ENCODE measurements at places on chromosomes 13 and 19.

GRCh38 chr13:106348075-106348840 is 187.2 kb downstream of the EFNB2 start:
- no peak for DNase-seq

GRCh38 chr13:32840989-32841713 is 175.1 kb upstream of the KL start:
- DNase-seq = peak; percentile 69

DNA sequence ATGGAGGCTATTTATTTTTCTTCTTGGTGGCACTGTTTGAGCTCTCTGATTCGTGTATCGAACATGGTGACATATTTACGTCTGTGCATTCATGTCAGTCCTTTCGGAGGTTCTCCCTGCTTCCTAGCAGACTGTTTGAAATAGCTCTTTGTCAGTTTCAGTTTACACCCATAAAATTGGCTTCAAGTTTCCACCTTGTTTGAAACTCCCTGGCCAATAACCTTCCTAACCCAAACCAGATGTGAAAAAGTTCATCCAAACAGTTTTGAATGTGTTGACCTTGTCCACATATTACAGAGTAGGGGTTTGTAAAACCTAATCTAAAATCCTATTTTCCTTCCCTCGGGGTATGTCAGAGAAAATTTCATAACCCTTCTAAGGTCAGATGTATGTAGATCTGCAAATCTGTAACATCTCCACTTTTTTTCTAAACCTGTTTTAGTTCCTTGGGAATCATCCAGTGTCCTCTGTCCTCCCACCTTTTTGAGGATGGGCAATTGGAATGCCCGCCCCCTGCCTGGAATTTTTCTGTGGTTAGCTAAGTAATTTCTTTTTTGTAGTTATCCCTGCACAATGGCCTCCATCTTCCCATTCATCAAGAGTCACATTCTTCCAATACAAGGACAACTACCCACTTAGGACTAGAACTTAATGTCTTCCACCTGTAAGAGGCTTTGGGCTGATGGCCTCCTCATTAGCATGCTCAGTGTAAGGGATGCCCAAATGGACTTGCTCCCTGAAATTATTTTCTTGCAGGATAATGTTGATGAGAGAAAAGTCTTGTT is 499.8 kb downstream of the GPC6 start:
- DNase-seq = peak; percentile 19

DNA sequence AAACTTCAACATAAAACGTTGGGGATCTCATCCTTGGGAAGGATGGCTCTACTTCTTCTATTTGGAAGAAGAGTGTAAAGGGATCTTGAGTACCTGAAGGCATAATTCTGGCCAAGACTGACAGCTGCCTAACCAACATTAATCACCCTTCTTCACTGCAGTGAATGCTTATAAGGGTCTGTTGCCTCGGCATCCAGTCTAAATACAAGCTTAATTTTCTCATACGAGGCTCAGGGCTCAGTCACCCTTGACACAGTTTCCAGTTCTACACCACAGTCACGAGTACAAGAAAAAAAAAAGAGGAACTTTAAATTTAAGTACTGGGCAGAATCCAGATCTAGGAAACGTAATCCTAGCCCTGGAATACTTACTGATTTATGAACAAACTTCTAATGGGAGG is 9.0 kb downstream of the FPR3 start:
- no peak for DNase-seq

DNA sequence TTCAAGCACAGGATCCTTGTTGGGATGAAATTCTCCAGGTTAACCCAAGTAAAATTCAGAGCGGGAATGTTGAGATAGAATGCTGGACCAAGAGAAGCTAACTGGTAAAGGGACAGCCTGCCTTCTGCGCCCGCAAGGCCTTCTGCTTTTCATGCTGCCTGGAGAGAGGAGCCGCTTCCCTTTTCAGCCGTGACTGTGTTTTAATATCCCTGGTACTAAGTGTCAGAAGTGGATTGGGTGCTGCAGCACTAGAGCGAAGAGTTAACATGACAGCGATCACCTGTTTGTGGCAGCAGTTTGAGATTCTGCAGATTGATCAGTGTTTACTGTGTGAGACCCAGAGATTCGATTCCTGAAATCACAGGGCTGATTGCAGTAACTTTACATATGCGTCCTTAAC is 197.4 kb upstream of the ZNF536 start:
- DNase-seq = no peak

- DNase-seq = peak; percentile 94
Observed at GRCh38 chr19:3761382-3762129, at the start of gene APBA3. Gene APBA3, minus strand, starts transcription at chr19:3761692. Its CDS starts 1,428 bp downstream, at chr19:3760264.

GRCh38 chr13:112783978-112784371 is 94.1 kb downstream of the ATP11A start:
- DNase-seq = peak; percentile 41

DNA sequence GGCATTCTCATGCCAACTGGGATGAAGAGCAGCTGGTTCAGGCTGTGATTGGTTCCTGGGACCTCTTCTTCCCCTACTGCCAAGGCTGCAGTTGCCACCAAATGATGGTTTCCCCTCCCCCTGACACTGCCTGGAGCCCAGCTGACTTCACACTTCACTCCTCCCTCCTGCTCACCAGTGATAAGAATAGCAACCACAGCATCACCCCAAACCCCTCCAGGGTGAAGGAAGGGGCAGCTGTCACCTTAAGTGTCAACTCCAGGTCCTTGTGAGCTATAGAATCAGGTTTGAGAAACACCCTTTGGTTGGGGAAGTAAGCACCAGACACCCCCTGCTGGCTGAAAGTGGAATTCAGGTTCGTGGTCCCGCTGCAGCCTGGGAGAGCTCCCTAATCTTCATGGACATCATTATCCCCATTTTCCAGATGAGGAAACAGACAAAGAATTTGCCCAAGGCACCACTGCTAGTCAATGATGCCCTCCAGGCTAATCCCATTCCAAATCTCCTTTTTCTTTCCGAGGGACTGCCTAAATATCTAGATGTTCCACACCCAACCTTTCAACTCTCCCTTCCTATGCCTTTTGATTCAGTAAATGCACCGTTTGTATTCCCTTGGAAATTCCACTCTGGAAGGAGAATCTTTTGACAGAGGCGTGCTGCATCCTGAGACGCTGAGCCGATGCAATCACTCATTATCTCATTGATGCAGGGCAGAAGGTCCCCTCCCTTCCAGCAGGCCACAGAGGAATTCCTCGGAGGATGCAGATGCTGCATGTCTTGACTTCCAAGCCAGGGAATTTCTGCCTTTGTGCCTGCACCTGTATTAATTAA is 50.6 kb upstream of the UQCRFS1 start:
- DNase-seq = peak; percentile 56

DNA sequence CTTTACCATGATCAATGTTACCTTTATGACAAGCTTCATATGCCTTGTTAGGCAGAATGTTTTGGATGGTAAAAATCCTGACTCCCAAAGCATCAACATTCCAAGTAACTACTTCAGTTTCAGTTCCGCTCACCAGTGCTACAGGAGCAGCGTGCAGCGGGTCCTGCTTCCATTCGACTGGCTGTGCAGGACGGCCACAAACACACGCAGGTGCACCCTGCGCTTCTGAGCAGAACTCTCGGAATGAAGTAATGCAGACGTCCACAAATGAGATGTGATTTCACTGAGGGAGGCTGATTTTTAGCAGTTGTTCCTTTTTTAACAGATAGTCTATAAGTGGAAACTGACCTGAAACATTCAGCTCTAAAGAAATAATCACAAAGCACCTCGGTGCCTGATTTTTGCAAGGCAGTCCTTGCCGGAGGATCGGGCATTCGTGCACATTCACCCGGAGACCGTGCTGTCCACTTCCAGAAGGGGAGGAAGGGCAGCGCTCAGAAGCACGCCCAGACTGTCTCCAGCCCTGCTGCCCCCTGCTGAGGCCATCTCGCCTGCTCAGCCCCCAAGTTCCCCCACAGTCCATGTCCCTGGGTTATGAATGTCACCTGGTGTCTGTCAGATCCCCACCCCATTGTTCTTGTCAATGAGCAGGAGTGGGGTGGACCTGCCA is 85.8 kb downstream of the RAB20 start:
- no peak for DNase-seq

DNA sequence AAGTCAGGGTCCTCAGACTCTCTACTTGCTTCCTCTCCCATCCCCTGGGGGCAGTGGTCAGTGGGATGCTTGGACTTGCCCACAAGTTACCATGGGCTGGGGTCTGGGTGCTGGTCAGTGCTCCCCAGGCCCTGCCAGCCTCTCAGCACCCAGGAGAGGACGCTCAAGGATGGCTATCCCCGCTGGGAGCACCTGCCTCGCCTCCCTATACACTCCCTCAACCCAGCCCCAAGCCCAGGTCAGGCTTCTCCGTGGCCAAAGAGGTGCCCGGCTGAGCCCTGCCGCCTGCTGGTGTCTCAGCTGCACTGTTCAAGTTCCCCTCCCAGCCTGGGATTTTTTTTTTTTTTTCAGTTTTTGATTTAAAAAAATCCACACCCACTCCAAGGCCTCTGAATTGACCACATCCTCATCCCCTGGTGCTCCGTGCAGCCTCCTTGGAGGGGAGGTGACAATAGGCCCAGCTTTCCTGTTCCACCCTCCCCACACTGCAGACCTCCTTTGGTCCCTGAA is 10.8 kb downstream of the F2RL3 start:
- DNase-seq = no peak

GRCh38 chr19:13215572-13216380 is 65.6 kb downstream of the IER2 start:
- no peak for DNase-seq

- no peak for DNase-seq
Observed at GRCh38 chr13:114038211-114038613, 64.3 kb upstream of the C13orf46 start.

DNA sequence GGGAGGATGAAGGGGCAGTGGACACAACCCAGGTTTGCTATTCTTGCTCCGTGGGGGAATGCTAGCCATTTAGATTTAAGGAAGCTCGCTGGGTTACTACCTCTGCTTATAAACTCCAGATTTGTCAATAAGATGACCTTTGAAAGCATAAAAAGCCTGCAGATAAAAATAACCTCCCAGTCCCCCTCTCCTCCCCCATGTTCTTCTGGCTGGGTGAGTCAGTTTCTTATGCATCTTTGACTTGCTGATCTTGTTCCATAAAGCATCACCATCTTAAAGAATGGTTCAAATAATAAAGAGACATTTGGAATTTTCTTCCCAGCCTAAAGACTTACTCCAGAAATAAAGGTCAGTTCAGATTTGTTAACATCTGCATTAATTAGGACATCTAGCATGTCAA is 118.3 kb upstream of the RNF113B start:
- DNase-seq = no peak

DNA sequence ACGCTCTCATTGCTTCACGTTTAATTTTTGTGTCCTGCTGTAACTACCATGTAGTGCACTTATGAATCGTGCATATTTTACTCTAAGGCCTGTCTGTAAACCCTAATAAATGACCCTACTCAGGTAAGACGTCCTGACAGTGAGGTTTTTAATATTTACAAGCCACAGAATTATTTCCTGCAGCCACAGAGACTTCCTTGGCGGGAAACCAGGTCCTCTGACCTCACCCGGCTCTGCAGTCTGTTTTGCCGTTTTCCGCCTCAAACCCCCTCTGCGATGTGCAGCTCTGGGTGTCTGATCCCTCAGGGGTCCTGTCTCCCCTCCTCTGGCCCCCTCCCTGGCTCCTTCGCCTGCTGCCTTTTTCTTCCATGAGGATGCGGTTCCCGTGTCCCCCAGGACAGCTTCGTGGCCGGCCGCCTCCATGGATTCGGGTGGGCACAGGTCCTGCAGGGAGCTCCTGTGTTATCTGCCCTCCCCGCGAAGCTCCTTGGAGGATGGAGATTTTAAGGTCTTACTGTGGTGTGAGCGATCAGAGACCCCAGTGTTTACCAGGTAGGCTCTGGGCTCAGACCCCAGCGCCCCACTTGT is 66.3 kb downstream of the MCF2L start:
- DNase-seq = no peak

- DNase-seq = no peak
Observed at GRCh38 chr13:95926231-95926630, 127.0 kb downstream of the UGGT2 start.

GRCh38 chr13:28820099-28821051 is at the start of gene MTUS2:
Gene MTUS2, plus strand, starts transcription at chr13:28820339.
- DNase-seq = no peak

GRCh38 chr13:89363144-89363543 is 1692.0 kb downstream of the SLITRK5 start:
- DNase-seq = no peak

DNA sequence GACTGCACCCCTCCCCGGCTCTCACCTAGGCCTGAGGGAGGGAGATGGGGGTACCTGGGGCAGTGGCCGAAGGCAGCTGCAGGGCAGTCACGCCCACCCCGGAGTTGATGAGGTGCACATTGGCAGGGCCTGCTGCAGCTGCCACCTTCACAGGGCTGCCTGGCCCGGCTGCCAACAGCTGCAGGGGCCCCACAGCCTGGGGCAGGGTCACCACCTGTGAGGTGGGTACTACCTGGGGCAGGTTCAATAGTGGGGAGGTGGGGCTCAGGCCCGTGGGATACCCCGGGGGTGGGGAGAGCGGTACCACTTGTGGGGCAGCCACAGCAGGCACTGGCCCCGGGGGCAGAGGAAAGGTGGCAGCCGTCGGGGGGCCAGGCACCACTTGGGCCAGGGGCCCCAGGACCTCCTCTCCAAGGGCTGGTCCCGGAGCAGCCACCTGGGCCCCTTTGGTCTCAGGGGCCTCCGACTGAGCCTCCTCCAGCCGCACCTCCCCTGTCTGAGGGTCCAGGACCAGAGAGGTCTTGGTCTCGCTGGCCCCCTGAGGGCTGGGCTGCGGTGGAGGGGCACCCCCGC is 2.7 kb downstream of the SIX5 start:
- peak; percentile 46 for DNase-seq

All from femur (tissue), 1 donor.